ENCODE measurements at places on chromosomes 5 and 9. TPM values are rescaled to one million over a fixed set of nuclear protein-coding genes. Genes with fewer than 3 reads are reported as not detected.

- peaks cover 4% of the 10 kb centered on the region for H3K27me3 ChIP-seq
- H3K36me3 ChIP-seq: no peaks in the 10 kb centered on the region
- H3K4me1 ChIP-seq: no peaks in the 10 kb centered on the region
- H3K27ac ChIP-seq: no peak overlapping the region
- H3K4me3 ChIP-seq: no peak overlapping the region
These were observed 263.2 kb downstream of the COX7C start for GRCh38 chr5:86880785-86881492.

DNA sequence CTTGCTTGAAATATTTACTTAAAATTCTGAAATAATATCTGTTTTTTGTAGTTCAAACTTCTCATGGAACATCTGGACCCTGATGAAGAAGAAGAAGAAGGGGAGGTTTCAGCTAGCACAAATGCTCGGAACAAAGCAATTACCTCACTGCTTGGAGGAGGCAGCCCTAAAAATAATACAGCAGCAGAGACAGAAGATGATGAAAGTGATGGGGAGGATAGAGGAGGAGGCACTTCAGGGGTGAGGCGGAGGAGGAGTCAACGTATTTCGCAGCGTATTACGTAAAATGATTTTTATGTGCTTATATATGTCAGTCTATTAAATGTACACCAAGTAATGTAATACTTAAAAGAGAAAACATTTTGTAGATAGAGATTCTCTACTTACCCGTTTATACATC lies 185.4 kb downstream of the CPLANE1 start:
- H3K27ac ChIP-seq: no peak overlapping the region
- H3K36me3 ChIP-seq: peaks cover 55% of the 10 kb centered on the region
- no peaks in the 10 kb centered on the region for H3K4me1 ChIP-seq
- no peak for DNase-seq

- H3K4me1 ChIP-seq: peaks cover 41% of the 10 kb centered on the region
- no peak for DNase-seq
- peaks cover 44% of the 10 kb centered on the region for H3K27me3 ChIP-seq
These were observed 2.5 kb upstream of the NKD2 start for GRCh38 chr5:1005904-1006655.

DNA sequence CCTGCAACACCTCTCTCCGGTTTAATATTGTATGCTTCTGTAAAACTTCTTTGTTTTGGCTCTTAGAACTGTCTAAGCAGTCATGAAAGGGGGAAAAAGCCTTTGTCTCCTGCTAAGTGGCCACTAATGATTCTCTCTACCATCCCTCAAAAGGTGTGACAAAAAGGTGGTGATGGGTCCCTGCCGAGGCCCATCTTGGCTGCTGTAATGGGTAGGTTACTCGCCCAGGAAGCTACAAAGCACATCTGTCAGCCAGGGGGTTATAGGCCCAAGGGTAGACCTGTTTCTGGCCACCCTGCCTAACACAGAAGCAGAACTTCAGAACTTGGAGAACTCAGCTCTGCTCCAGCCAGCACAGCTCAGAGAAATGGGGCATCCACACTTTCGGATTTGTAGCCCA lies 1.6 kb downstream of the FAM219A start:
- no peak overlapping the region for H3K4me3 ChIP-seq
- no peak overlapping the region for H3K27ac ChIP-seq
- H3K4me1 ChIP-seq: peaks cover 25% of the 10 kb centered on the region
- DNase-seq: no peak

DNA sequence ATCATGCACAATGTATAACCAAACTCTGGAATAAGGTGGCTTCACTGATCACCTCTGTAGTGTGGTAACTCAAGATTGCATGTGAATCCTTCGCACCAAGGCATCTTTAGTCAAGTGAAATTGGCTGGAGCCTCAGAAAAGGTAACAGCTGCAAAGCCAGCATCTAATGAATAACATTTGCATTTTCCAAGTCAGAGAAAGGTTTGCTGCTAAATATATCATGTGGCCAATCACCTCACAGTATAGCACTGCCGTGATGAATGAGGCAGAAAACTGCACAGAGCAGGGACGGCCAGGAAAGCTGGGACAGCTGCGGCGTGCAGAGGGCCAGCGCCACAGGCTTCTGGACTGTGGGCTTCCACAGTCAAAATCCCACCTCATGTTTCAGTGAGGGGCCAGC lies 18.5 kb downstream of the MRPS27 start:
- H3K4me3 ChIP-seq: no peak overlapping the region
- no peaks in the 10 kb centered on the region for H3K4me1 ChIP-seq
- DNase-seq: no peak
- peaks cover 14% of the 10 kb centered on the region for H3K36me3 ChIP-seq

GRCh38 chr5:174501461-174502069 lies 222.8 kb upstream of the MSX2 start:
- H3K4me1 ChIP-seq: no peaks in the 10 kb centered on the region
- no peak for DNase-seq
- no peaks in the 10 kb centered on the region for H3K36me3 ChIP-seq
- H3K27ac ChIP-seq: no peak overlapping the region
- H3K4me3 ChIP-seq: no peak overlapping the region

CDH9 gene
- not detected for total RNA-seq

CAMK2A gene
- total RNA-seq: 0.05 TPM

FBN2 gene
- not detected for total RNA-seq

Measured in CD4-positive, alpha-beta T cell (primary cell).